ENCODE measurements at places on chromosomes 2 and 18. TPM values are rescaled to one million over a fixed set of nuclear protein-coding genes. Genes with fewer than 3 reads are reported as not detected.

- H3K36me3 ChIP-seq, result no peaks in the 10 kb centered on the region
- peaks cover 17% of the 10 kb centered on the region for H3K4me1 ChIP-seq
- no peak overlapping the region for H3K4me3 ChIP-seq
- DNase-seq, result no peak
- no peak overlapping the region for H3K27ac ChIP-seq
Observed at GRCh38 chr2:11710632-11711353, 35.6 kb upstream of the LPIN1 start.

DNA sequence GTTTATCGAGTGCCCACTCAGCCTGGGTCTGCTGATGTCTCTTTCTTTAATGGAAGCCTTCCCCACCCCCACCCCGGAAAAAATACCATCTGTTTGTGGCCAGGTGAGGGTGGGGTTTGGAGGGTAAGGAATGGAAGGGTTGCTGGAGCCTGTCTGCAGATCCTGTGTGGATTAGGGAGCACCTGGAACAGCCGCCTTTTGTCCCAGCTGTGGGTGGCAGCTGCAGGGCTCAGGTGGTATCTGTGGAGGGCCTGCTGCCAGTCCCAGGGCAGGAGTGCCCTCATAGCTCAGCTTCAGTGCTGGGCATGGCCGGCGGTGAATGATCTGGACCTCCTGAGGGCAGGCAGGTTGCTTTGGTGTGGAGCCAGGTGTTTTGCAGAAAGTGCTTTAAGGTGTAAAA lies 45.3 kb downstream of the IMPA2 start:
- H3K4me3 ChIP-seq, result no peak overlapping the region
- no peaks in the 10 kb centered on the region for H3K27me3 ChIP-seq
- H3K36me3 ChIP-seq, result no peaks in the 10 kb centered on the region
- H3K27ac ChIP-seq, result no peak overlapping the region
- H3K4me1 ChIP-seq, result no peaks in the 10 kb centered on the region

Gene UGT1A10
- not detected for total RNA-seq

- H3K4me3 ChIP-seq, result no peak overlapping the region
- DNase-seq, result no peak
- H3K27ac ChIP-seq, result no peak overlapping the region
- H3K36me3 ChIP-seq, result no peaks in the 10 kb centered on the region
- H3K4me1 ChIP-seq, result peaks cover 6% of the 10 kb centered on the region
Observed at GRCh38 chr2:99822474-99823207, 319.7 kb downstream of the AFF3 start.

GRCh38 chr2:186691231-186691630 lies 2.6 kb upstream of the FAM171B start:
- peaks cover 12% of the 10 kb centered on the region for H3K4me1 ChIP-seq
- no peak overlapping the region for H3K27ac ChIP-seq
- no peaks in the 10 kb centered on the region for H3K27me3 ChIP-seq
- peak; percentile 57 for DNase-seq
- no peaks in the 10 kb centered on the region for H3K36me3 ChIP-seq

GRCh38 chr2:43018179-43019024 lies 208.0 kb downstream of the ZFP36L2 start:
- peaks cover 9% of the 10 kb centered on the region for H3K4me1 ChIP-seq
- H3K27me3 ChIP-seq, result no peaks in the 10 kb centered on the region
- H3K36me3 ChIP-seq, result no peaks in the 10 kb centered on the region
- DNase-seq, result peak; percentile 83
- H3K4me3 ChIP-seq, result peak overlapping the region; percentile 13

GRCh38 chr2:196389670-196390069 lies 218.3 kb upstream of the STK17B start:
- no peak for DNase-seq
- no peak overlapping the region for H3K4me3 ChIP-seq
- no peaks in the 10 kb centered on the region for H3K27me3 ChIP-seq
- peaks cover 9% of the 10 kb centered on the region for H3K4me1 ChIP-seq

DNA sequence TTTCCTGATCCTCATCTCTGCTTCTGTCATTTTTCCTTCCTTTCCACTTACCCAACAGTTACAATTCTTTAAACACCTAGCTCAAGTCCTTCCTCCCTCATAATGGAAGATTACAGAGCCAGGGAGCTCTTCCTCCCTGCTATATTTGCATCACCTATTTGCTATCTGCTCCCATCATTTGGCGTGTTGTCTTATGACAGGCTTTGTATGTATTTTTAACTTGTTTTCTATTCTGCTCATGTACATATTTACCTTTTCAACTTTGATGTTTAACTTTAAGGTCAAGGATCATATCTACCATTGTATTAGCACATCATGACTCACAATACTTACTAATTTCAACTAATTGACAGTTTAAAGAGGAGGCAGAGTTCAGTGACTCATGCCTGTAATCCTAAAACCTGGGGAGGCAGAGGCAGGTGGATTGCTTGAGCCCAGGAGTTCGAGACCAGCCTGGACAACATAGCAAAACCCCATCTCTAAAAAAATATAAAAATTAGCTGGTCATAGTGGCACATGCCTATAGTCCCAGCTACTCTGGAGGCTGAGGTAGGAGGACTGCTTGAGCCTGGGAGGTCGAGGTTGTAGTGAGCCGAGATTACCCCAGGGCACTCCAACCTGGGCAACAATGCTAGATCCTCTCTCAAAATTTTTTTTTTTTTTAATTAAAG lies 308.0 kb upstream of the STON1 start:
- no peak for DNase-seq
- H3K27ac ChIP-seq, result no peak overlapping the region
- no peaks in the 10 kb centered on the region for H3K27me3 ChIP-seq
- no peak overlapping the region for H3K4me3 ChIP-seq

DNA sequence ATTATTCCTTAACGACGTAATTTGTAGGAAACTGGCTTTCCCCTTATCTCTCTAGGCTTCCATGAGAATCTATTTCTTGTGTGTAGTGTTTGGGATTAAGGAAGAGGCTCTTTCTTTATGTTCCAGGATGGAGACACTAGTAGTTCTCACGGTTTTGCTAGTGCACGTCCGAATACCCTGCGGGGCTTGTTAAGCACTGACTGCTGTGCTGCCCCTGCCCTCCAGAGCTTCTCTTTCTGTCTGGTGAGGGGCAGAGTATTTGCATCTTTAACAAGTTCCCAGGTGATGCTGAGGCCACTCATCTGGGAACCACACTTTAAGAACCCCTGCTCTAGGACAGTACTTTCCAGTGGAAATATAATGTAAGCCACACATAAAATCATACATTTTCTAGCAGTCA lies 76.4 kb downstream of the SPATS2L start:
- H3K27ac ChIP-seq, result peak overlapping the region; percentile 72
- no peaks in the 10 kb centered on the region for H3K36me3 ChIP-seq
- H3K27me3 ChIP-seq, result no peaks in the 10 kb centered on the region
- no peak for DNase-seq
- H3K4me1 ChIP-seq, result peaks cover 46% of the 10 kb centered on the region

- H3K36me3 ChIP-seq, result no peaks in the 10 kb centered on the region
- H3K27me3 ChIP-seq, result no peaks in the 10 kb centered on the region
- H3K27ac ChIP-seq, result no peak overlapping the region
Observed at GRCh38 chr18:72720116-72720515, 147.7 kb downstream of the NETO1 start.

Gene TUBA4B
- not detected for total RNA-seq

- H3K4me1 ChIP-seq, result peaks cover 6% of the 10 kb centered on the region
- no peaks in the 10 kb centered on the region for H3K36me3 ChIP-seq
- no peak overlapping the region for H3K4me3 ChIP-seq
- H3K27me3 ChIP-seq, result no peaks in the 10 kb centered on the region
Observed at GRCh38 chr2:2014251-2014771, 270.0 kb upstream of the PXDN start.

DNA sequence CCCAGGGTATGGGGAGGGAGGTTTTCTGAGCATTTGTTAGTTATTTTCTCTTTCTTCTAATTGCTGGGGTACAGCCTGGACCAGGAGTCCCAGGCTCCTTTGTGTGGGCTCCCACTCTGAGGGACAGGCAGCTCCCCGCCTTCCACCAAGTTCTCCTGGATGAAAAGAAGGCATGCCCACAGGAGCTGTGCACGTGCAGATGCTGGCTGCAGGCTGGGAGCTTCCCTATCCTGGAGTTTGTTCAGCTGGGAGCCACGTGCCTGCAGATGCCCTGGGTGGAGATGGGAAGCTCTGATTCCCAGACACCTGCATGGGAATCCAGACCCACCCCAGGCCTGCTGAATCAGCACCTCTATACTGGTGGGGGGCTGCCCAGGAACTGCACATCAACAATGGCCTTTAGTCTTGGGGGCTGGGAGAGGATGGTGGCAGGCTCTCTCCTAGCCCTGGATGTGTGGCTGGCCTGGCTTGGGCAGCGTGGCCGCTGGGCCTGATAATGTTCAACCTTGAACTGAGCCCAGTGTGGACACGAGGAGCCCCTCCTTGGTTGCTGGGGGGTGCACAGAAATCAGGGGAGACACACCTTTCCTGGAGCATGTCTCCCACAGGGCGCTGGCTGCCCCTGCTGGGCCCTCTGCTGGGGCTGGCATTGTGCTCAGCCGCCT lies 233.6 kb upstream of the HS6ST1 start:
- no peak overlapping the region for H3K27ac ChIP-seq
- H3K36me3 ChIP-seq, result no peaks in the 10 kb centered on the region
- DNase-seq, result no peak
- no peaks in the 10 kb centered on the region for H3K4me1 ChIP-seq
- no peaks in the 10 kb centered on the region for H3K27me3 ChIP-seq
- H3K4me3 ChIP-seq, result no peak overlapping the region

Gene POTEI
- total RNA-seq, result not detected

- no peaks in the 10 kb centered on the region for H3K36me3 ChIP-seq
- H3K27ac ChIP-seq, result peak overlapping the region; percentile 83
- H3K4me3 ChIP-seq, result no peak overlapping the region
- no peaks in the 10 kb centered on the region for H3K27me3 ChIP-seq
- peaks cover 44% of the 10 kb centered on the region for H3K4me1 ChIP-seq
- peak; percentile 59 for DNase-seq
Observed at GRCh38 chr2:196234672-196235071, 63.3 kb upstream of the STK17B start.

DNA sequence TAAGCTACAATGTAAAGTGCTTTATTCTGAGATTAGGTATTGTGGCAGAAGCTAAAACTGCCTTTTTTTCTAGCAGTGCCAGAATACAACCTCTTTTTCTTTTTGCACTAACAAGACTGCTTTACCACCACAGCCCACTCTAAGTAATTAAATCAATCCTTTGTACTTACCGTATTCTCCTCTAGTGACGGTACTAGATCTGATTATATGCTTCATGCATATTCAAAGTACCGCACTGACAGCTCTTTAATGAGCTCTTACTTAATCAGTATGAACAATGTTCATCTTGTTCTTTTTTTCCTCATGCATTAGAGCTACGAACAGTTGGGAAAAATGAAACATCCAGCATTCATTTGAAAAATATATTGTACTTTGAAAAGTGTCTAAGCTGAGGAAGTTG lies 16.1 kb upstream of the OTX1 start:
- H3K4me1 ChIP-seq, result no peaks in the 10 kb centered on the region
- no peaks in the 10 kb centered on the region for H3K36me3 ChIP-seq
- H3K4me3 ChIP-seq, result no peak overlapping the region
- H3K27me3 ChIP-seq, result no peaks in the 10 kb centered on the region
- H3K27ac ChIP-seq, result no peak overlapping the region

DNA sequence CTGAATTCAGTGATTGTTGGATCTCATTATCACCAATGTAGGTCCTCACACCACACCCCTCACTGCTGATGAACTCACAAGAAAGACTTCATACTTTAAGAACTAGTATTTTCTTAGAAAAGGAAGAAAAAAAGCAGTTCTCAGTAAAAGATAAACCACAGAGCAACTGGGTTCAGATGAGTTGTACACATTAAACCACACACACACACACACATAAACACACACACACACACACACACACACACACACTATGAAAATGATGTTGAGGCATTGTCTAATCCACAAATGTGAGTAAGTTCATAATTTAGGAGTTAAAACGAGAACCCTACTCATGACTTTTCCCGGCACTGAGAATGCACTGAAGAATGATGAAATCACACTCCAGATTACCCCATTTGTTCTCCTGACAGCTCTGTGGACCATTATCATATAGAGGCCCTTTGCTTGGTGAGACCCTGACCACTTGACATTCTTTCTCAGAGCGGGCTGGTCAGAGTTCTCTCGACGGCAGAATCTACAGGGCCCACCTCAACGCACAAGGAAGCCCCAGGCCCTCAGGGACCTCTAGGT lies 106.2 kb downstream of the BCL2 start:
- H3K27ac ChIP-seq, result no peak overlapping the region
- H3K4me1 ChIP-seq, result no peaks in the 10 kb centered on the region
- H3K27me3 ChIP-seq, result no peaks in the 10 kb centered on the region
- no peak overlapping the region for H3K4me3 ChIP-seq
- no peaks in the 10 kb centered on the region for H3K36me3 ChIP-seq

Gene COL3A1
- 3,160 TPM for total RNA-seq

Gene TSN
- total RNA-seq, result 48.0 TPM

- H3K27ac ChIP-seq, result no peak overlapping the region
- peak; percentile 77 for DNase-seq
- no peak overlapping the region for H3K4me3 ChIP-seq
Observed at GRCh38 chr2:240230291-240230931, 90.0 kb upstream of the OTOS start.

Gene TMEM131
- total RNA-seq, result 41.8 TPM

GRCh38 chr2:46071074-46071473 lies 226.1 kb upstream of the EPAS1 start:
- H3K27me3 ChIP-seq, result no peaks in the 10 kb centered on the region
- H3K27ac ChIP-seq, result no peak overlapping the region
- H3K4me1 ChIP-seq, result peaks cover 60% of the 10 kb centered on the region
- H3K36me3 ChIP-seq, result no peaks in the 10 kb centered on the region
- H3K4me3 ChIP-seq, result no peak overlapping the region

DNA sequence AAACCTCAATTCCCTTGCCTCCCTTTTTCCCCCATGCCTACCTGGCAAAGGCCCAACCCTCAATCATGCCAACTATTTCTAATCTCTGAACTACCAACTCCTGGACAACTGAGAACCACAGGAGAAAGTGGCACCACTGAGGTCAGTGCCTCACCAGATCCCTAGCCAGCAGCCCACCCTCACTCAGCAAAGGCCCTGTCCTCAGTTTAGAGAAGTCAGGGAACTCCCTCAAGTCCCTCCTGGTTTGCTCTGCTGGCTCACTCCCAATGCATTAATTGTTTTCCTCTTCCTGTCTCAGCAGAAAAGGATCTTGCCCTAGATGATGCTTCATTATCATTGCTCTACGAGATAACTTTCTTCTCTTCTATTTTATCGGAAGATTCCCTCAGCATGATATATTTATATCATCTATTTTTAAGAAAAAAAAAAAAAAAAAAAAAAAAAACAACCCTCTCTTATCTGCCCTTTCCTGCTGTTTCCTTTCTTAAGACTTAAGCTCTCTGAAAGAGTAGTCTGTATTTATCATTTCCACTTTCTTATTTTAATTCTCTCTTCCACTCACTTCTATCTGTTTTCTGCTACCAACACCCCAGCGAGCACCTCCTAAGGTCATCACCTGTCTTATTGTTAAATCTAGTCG lies 22.7 kb upstream of the ZBTB14 start:
- H3K4me1 ChIP-seq, result no peaks in the 10 kb centered on the region
- H3K27me3 ChIP-seq, result no peaks in the 10 kb centered on the region
- no peaks in the 10 kb centered on the region for H3K36me3 ChIP-seq
- H3K27ac ChIP-seq, result no peak overlapping the region

- no peaks in the 10 kb centered on the region for H3K36me3 ChIP-seq
- no peaks in the 10 kb centered on the region for H3K4me1 ChIP-seq
- no peak overlapping the region for H3K27ac ChIP-seq
- no peak overlapping the region for H3K4me3 ChIP-seq
- peaks cover 3% of the 10 kb centered on the region for H3K27me3 ChIP-seq
Observed at GRCh38 chr2:236262238-236262637, 2.0 kb downstream of the ASB18 start.

All from osteoblast (primary cell).